ENCODE measurements at places on chromosomes 11 and 22.

DNA sequence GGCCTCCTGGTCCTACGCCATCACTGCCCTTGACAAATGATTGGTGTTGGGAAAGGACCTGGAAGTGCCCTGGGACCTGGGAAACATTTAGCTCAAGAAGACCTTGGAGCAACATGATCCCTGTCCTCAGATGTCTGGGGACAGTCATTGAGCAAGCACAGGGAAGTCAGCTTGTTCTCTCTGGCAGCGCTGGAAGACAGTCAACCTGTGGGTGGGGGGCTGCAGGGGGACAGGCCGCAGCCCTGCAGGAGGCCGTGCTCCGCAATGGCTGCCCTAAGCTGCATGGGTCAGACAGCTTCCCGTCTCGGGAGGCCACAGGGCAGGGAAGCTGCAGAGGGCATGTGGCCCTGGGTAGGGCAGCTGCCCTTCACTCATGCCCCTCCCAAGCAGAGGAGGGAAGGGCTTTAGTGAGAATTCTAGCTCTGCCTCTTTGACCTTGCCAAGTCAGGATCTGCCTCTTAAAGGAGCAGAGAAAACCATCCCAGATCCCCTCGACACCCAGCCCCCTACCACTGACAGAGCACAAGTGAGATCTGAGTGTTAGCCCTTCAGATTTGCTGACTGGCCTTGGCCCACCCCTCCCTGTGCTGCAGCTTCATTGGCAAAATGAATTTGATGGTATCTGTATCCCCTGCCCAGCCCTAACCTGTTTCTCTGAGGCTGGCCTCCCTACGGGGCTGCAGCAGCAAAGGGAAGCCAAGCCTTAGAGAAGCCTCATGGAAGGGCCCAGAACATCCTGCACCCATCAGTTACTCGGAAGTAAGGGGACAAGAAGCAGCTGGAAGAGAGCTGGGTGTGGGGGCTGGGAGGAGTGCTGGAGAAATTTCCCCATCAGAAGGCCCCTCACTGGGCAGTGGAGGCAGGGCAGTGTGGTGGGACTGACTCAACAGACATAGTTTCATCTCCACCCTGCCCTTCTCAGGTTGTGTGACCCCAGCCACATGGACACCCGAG lies 6.2 kb upstream of the SREBF2 start:
- DNase-seq = no peak

DNA sequence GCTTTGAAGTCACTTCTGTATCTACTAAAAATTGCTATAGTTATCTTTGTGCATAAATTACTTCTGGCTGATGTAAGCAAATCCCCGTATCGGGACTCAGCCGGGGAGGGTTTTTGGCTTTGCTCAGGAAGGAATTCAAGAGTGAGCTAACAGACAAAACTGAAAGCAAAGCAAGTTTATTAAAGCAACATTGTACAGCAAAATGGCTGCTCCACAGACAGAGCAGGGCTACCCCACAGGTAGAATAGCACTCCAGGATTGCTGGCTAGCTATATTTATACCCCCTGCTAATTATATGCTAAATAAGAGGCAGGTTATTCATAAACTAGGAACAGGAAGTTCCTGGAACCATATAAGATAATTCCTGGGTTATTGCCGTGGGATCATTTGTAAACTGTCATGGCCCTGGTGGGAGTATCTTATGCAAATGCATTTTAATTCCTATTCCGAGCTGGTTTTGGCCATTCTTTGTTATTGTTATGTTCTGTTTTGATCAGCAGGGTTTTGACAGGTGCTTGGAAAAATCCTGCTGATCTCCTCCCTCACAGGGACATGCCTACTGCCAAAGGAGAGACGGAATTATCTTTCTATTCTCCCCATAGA lies 15.2 kb downstream of the MIF start:
- no peak for DNase-seq

GRCh38 chr22:24594569-24595120 lies 1.8 kb upstream of the LRRC75B start:
- peak; percentile 21 for DNase-seq

DNA sequence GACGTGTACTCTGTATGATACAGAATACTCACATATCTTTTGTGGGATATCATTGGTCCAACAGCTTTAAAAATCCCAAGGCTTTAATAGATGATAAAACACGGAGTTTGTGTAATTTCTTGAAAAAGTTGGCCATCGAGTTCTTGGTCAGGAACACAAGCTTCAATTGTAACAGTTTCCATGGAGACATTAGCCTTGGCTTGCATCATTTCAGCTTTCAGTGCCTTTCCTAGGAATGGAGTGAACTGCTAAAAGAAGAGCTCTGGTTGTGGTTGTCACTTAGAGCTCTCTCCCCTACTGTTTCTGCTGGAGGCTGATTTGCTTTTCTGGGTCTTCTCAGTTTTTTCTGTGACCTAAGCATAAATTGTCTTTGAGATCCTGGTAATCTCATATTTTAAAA lies 14.2 kb downstream of the BMAL1 start:
- DNase-seq = no peak

- no peak for DNase-seq
Observed at GRCh38 chr11:18000760-18001159, 12.1 kb downstream of the SERGEF start.

- no peak for DNase-seq
Observed at GRCh38 chr11:129249351-129249750, 57.2 kb upstream of the ARHGAP32 start.

DNA sequence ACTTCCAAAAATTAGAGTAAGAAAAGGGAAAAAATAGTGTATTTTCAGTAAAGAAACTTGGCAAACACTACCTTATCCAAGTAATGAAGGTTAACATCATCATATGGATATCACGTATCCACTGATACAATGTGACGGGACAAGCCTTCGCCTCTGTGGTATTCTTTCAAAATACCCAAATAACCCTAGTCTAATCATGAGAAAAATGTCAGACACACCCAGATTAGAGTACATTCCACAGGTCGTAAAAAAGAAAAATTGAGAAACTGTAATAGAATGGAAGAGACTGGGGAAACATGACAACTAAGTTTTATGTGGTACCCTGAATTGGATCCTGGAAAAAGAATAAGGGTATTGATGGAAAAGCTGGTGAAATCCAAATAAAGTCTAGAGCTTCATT lies 48.9 kb downstream of the NARS2 start:
- DNase-seq = no peak

DNA sequence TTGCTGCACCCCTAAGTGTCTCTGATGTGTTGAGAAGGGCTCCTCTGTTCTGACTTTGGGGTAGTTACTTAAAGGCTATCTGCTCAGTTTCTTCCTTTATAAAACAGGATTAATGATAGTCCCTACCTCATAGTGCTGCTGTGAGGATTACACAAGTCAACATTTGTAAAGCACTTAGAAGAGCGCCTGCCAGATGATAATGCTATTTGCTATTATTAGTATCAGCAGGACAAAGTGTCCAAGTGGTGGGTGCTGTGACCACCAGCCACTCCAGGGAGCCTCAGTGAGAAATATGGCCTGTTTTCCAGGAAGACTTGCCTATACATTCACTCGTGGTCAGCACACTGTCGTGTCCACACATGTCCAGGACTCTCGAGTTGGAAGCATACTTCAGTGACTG lies 16.2 kb downstream of the POU2F3 start:
- DNase-seq = no peak

GRCh38 chr22:47357493-47357892 lies 595.0 kb downstream of the TBC1D22A start:
- DNase-seq = no peak

DNA sequence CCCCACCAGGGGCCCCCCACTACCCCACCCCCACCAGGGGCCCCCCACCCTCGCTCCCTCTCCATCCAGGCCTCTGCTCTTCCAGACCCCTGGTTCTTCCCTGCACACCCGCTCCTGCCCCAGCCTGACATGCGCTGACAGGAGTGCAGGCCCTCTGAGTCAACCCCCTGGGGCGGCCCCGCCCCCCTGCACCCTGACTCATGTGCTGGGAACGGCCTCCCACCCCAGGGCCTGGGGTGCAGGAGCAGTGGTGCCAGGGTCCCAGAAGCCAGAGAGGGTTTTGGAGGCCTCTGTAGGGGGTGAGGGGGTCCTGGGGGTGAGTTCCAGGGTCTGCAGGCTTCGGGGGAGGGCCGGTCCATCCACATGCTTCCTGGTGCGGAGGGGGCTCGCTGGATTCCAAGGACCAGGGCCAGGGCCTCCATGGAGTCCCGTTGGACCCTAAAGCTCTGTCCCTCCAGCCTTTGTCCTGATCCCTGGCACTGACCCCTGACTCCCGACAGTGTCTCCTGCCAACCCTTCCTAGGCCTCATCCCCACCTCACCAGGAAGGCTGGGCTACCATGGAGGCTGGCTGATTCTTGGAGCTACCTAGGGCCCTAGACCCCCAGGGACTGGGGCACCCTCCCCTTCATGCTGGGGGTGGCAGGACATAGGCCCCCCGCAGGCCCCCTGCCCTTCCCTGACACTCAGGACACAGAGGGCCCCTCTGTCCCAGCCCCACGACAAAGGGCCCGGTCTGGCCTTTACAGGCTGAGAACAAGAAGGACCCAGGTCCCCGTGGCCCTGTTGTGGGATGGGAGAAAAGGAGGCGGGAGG lies 583 bp upstream of the PKP3 start:
- DNase-seq = no peak

GRCh38 chr11:75626889-75627529 lies 41.8 kb downstream of the MAP6 start:
- no peak for DNase-seq

DNA sequence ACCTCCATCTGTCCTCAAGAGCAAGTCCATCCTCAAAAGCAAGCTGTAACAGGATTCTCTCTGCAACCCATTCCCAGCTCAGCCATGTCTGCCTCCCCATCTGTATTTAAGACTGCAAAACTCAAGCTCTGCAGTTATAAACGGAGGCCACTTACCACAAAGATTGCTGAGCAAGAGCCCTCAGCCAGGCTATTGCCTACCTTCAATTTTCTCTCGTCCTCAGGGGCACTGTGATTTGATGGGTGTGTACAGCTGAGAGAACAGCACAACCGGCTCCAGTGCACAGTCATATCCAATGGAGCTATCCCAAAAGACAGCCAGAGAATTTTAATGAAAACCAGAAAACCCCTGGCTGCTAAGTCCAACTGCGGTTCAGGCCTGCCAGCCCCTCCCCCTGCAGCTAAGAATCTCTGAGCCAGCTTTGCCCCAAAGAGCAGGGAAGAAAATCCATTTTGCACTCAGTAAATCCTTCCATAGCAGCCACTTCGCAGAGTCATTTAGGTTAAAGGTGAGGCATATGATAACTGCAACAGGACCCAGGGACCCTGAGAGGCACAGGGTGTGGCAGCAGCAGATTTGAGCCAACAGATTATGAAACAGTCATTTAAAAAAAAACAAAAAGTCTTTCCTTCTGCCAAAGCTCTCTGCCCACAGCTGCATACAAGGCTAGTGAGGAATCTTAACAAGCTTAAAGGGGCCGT lies 37.6 kb downstream of the RAB30 start:
- DNase-seq = peak; percentile 80

- DNase-seq = no peak
Observed at GRCh38 chr11:126518071-126518971, 162.8 kb downstream of the ST3GAL4 start.

DNA sequence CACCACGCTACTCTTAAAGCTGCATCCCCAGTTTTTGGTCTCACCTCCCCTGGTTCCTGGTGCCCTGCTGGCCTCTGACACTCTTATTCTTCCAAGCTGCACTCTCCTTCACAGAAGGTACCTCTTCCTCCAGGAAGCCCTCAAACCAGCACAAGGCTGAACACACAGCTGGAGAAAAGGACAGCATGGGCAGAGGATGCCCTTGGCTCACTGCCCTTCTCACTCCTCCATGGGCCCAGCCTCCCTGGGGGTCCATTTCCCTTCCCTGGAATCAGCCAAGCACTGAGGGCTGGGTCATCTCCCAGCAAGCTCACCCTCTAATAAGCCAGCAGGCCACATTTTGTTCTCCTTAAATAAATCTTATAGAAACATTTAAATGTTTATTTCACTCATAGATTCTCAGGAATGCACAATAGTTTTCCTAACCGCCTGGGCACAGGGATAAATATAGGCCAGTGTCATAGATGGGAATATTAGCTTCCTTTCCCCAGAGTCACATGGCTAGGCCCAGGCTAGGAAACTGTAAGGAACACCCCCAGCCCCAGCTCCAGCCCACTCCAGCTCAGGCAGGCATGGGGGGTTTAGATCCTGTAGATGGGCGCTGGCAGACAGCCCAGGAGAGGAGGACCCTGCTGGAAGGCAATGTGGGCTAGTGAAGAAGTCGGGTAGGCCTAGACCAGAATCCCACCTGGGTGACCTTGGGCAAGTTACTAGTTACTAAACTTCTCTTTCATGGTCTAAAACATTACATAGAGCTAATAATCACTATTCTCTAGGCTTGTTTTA lies 51.5 kb downstream of the IRAG1 start:
- no peak for DNase-seq

DNA sequence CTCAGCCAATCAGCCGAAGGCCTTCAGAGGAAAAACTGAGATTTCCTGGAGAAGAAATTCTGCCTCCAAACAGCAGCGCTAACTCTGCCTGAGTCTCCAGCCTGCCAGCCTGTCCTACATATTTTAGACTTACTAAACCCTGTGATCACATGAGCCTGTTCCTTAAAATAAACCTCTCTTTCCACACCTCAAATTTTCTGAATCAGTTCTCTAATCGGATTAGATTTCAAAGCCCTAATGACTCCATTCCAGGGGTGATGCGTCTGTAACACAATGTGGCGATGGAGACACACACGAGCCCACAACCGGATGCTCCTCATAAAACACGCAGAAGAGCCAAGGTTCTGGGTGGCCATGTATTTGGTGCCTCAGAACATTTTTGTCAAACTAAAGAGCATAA lies 1371.2 kb downstream of the BRD1 start:
- no peak for DNase-seq

- no peak for DNase-seq
Observed at GRCh38 chr22:31637891-31638618, 24.0 kb downstream of the PISD start.

- DNase-seq = no peak
Observed at GRCh38 chr11:77374108-77374507, 72.6 kb upstream of the GDPD4 start.

DNA sequence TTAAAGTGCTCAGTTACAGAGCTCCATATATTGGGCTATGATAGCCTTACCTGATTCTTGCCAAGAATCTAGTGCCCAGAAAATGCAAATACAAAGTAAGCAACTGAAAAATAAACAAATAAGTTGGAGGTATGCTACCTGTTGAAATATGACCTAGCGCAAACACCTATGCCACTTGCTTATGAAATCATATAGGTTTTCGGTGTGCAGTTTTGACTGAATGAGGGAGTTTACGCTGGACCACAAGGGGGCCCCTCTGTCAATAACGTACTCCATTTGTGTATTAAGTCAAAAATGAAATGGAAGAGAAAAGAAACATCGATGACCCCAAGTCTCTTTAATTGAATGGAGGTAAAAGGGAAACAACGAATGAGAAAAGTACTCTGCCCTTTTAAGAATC lies 84.9 kb upstream of the TRIM77 start:
- no peak for DNase-seq

All from DMS79 treated with DMSO at 0.1 percent for 48 hours (cell line).